ENCODE measurements at places on chromosomes 13 and 19.

DNA sequence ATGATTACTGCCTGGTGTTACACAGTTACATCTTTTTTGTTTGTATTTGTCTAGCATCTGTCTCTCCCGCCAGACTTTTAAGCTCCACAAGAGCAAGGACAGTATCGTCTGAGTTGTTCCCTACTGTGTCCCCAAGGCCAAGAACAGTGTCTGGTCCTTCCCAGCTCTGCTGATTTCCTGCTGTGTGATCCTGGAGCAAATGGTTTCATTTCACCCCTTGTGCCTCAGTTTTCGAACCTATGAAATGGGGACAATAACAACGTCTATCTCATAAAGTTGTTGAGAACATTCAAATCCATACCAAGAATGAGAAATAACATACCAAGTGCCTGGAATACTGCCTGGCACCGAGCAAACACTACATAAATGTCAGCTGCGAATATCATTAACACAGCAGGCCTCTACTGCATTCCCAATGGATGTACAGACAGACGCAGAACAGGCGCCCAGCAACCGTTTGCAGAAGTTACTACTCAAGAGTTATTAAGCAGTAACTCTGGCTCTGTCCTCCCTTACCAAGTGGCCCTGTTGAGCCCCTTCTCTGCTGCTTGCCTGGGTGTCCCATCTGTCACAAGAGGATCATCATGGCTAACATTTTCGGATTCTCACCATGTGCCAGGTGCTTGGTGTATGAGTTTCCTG lies 11.4 kb downstream of the XRCC1 start:
- DNase-seq, result no peak

DNA sequence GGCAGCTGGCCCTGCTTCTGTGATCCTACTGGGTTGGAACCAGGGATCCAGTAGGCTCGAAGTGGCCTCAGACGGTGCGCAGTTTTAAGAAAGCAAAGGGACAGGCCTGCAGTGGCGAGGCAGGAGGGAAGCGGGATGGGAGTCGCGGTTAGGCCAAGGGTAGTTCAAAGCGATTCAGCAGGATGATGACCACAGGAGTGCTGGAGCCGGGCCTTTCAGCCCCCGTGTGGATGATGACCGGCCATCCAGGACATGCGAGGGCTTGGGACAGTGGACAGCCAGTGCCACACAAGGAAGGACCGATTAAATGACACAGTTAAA lies 854 bp downstream of the RNASEH2B start:
- peak; percentile 57 for DNase-seq

- peak; percentile 4 for DNase-seq
Observed at GRCh38 chr13:34654203-34654602, 287.9 kb upstream of the NBEA start.

- no peak for DNase-seq
Observed at GRCh38 chr13:98406427-98406826, 170.5 kb downstream of the STK24 start.

- no peak for DNase-seq
Observed at GRCh38 chr13:30727491-30728355, 7.6 kb upstream of the ALOX5AP start.

GRCh38 chr13:80400865-80401426 lies 60.0 kb upstream of the SPRY2 start:
- no peak for DNase-seq

- DNase-seq, result no peak
Observed at GRCh38 chr13:112145551-112146360, 78.8 kb downstream of the SOX1 start.

GRCh38 chr13:29429286-29429900 lies 166.1 kb downstream of the SLC7A1 start:
- peak; percentile 55 for DNase-seq

GRCh38 chr19:3743486-3743885 lies 18.0 kb downstream of the APBA3 start:
- DNase-seq, result peak; percentile 18

DNA sequence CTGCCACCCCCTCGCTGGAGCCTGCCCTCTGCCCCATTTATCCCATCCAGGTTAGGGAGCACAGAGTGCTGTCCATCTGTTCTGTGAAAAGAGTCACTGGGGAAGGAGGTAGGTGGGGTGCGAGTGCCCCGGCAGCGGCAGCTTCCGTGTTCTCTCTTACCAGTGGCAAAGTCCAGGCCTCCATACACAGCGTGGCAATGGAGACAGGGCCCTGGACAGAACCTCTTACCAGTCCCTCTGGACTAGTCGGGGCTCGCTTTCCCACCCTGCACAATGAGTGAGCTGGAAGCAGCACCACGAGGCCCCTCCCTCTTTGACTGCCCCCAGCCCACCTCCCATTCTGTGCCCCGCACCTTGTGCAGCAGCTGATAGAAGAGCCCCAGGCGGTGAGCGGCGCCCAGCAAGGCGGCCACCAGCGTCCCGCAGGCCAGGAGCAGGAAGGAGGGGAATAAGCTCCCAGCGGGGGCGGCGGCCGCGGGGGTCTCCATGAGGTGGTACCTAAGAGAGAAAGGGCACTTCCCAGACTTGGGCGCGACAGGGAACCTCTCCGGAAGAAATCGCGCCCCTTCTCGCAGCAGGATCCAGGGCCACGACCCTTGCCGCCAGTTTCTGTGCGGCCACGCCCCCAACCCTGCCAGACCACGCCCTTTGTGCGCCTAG lies 17.5 kb downstream of the SYDE1 start:
- DNase-seq, result peak; percentile 29

- peak; percentile 21 for DNase-seq
Observed at GRCh38 chr13:30034458-30034795, 184.0 kb upstream of the UBL3 start.

DNA sequence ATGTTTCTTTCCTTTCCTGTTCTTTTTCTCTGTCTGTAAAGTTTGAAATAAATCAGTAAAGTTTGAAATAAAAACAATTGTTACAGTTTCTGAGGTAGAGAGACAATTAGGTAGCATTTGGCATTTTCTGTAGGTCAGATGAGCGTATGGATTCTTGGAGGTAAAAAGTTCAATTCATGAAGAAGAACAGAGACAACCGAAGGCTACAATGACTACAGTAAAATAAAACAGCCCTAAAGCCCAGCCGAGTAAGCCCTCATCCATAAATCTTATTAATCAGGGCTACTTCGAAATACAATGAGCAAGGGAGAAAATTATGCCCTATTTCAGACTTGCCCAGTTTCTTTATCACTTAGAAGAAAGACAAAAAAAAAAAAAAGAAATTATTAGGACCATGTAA lies 941.9 kb upstream of the SLC10A2 start:
- DNase-seq, result no peak

All from EH (cell line).